ENCODE measurements at places on chromosomes 2 and 18.

DNA sequence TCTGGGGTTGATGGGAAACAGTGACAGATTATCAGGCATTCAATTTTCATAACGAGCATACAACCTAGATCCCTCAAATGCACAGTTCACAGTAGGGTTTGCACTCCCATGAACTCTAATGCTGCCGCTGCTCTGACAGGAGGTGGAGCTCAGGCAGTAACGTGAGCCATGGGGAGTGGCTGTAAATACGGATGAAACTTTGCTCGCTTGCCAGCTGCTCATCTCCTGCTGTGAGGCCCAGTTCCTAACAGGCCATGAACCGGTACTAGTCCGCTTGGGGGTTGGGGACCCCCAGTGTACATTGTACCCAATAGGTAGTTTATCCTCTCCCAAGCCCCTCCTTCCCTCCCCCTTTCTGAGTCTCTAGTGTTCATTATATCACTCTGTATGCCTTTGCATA lies 94.6 kb downstream of the PTH2R start:
- DNase-seq, result no peak

GRCh38 chr18:64164883-64165282 lies 16.0 kb upstream of the LINC00305 start:
- no peak for DNase-seq

- DNase-seq, result no peak
These were observed 1636.9 kb upstream of the ACVR2A start for GRCh38 chr2:146207901-146208300.

GRCh38 chr2:151624271-151624670 lies 110.0 kb downstream of the NEB start:
- no peak for DNase-seq

DNA sequence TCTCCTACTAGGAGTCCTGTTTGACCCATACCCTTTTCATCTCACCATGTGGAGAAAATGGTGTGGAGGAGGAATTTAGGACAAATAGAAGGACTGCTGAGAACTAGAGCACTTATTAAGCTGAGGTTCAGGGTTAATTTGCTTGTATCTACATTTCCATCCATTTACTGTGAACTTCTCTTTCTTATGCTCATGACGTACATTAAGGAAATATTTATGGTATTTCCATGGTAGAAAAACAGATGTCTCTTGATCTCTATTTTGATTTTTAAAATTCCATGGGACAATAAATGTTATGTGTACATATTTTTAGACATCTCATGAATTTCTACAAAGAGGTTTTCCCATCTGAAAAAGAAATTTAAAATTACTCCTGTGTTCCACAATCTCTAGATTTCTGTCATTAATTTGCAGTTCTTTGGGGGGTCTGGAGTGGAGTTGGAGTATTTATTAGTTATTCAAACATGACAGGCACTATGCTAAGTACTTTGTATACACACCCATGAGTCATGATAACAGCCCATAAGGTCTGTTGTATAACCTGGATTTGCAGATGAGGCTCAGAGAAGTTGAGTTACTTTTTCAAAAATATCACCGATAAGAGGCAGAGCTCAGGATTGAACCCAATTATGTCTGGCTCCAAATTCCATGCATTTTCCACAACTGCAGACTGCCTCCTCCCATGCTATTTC lies 112.6 kb downstream of the COPS8 start:
- DNase-seq, result no peak

DNA sequence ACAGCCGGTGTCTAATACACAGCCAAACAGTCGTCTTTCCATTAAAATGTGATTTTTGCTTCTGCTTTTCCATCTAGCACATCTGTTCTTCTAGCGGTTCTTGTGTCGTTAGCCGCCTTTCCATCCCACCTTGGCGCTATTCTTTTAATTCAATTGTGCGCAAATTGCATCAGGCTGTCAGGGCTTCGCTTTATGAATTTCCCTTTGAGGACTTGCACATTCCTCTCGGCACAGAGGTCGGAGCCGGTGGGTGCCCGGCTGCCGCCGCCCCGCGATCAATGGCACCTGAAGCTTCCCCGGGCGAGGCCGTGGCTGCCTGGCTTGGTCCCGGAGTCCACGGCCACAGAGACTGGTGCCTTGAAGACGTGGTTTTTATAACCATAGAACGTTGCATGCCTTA lies 33.9 kb upstream of the TSPYL6 start:
- no peak for DNase-seq

- DNase-seq, result no peak
These were observed 56.2 kb downstream of the REEP1 start for GRCh38 chr2:86281066-86281700.

DNA sequence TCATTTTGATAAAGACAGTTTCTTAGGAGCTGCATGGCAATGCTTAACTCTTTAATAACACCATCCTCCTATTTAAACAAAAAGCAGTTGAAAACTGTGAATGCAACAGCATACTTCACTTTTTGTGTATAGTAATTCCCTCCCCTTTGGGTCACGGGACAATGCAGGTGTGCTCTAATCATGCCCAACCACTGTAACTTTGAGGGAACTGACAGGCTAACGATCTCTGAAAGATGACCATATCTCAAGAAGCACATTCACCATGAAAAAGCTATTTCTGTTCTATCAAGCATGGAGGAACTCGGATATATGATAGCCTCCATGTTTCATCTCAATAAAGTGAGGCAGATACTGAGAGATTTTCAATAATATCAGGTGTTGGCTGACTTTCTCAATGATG lies 81.1 kb upstream of the CD226 start:
- DNase-seq, result no peak

GRCh38 chr2:208948073-208948472 lies 475.8 kb upstream of the MAP2 start:
- no peak for DNase-seq

- DNase-seq, result no peak
These were observed 33.0 kb downstream of the REEP1 start for GRCh38 chr2:86304416-86304815.

DNA sequence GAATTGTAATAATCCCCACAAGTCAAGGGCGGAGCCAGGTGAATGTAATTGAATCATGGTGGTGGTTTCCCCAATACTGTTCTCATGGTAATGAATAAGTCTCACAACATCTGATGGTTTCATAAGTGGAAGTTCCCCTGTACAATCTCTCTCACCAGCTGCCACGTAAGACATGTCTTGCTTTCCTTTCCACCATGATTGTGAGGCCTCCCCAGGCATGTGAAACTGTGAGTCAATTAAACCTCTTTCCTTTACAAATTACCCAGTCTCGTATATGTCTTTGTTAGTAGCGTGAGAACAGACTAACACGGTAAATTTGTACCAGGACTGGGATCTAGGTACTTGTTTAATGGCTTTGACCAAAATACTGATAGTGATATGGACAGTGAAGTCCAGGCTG lies 744.3 kb upstream of the REG3G start:
- DNase-seq, result no peak

DNA sequence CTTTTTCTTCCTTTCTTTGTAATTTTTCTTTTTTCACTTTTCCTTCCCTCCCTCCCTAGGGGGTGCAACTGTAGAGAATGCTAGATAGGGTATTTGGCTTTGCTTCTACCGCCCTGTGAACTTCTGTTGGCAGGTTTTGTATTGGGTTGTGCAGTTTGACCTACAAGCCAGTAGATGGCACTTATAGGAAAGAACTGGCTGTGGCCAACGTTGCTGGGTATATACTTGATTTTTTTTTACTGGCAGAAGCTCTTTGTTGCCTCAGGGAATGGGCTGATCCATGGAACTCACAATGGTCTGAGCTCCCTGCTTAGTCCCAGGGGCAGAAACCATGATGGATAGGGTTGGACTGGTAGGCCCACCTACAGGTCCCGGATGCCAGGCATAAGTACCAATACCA lies 1019.5 kb upstream of the LRRTM1 start:
- no peak for DNase-seq

DNA sequence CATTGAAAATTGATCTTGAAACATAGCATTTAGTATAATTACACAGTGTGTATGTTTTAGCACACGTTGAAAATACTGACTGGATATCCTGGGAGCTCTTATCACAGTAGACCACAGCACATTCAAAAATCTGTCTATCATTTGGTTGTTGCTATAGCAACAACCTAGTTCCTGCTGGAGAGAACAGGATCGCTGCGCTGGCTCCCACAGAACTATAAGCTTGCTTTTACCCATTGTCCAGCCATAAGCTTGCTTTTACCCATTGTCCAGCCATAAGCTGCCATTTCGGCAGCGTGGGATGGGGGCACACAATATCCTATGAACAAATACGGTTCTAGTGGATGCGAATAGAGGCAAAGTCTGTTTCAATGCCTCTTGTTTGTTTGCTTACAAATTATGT lies 70.4 kb upstream of the ST6GAL2 start:
- DNase-seq, result no peak

- DNase-seq, result no peak
These were observed 184.7 kb upstream of the PXDN start for GRCh38 chr2:1929001-1929400.

GRCh38 chr2:213057977-213058376 lies 93.4 kb downstream of the IKZF2 start:
- DNase-seq, result no peak

- DNase-seq, result no peak
These were observed 76.1 kb upstream of the ETAA1 start for GRCh38 chr2:67320861-67321587.

GRCh38 chr2:85598594-85599340 lies 3.2 kb downstream of the RNF181 start:
- no peak for DNase-seq

DNA sequence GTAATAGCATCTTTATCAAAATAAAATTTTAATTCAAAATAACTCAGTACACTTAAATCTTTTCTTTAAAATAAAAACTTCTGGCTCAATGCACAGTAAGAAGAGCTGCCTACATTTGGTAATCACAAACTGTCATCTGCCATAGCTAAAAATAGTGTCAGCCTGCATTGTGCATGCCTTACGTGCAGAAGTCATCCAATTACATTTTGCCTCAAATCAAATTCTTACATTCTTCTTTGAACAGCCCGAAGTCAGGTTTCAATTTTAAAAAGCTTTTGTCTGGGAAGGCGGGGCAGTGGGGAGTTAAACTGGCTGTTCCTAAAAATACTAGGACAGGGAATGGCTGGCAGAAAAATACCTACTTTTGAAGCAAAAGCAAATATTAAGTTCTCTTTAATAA lies 51.1 kb downstream of the RTN4 start:
- DNase-seq, result no peak

DNA sequence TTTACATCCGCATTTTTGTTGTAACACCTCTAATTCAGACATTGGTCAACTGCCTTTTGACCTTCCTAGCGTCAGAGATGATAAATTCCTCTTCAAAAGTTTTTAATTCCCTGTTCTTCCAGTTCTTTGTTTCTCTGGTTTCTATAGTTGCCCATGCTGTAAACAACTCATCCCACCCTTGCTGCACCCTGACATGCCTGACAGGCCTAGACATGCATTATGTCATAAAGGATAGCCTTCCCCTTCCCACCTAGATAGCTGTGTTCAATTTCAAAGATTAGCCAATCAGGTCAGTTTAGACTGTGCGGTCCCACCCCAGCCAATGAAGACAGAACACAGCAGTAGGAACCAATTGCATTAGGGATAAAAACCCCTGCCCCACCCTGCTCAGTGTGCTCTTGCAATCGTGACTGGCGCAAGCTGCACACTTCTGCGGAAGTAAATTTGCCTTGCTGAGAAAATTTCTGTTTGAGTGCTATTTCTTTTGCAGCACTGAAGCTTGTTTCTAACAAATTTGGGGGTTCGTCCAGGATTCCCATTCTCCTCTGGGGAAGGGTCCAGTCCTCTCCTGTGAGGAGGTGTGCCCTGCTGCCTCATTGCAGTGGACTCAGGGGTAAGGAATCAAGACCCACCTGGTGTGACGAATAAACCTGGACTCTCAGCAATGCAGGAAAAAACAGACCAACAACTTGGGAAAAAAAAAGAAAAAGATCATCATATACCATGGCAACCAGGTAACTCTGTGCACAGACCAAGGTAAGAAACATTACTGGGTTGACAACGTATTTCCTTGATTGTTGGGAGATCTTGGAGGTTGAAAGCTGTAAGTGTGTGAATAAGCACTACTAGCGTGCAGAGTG lies 9.1 kb upstream of the SAP130 start:
- DNase-seq, result no peak

GRCh38 chr2:97967931-97968627 lies 27.7 kb downstream of the TMEM131 start:
- no peak for DNase-seq

GRCh38 chr2:72090271-72090720 lies 57.4 kb downstream of the CYP26B1 start:
- no peak for DNase-seq

DNA sequence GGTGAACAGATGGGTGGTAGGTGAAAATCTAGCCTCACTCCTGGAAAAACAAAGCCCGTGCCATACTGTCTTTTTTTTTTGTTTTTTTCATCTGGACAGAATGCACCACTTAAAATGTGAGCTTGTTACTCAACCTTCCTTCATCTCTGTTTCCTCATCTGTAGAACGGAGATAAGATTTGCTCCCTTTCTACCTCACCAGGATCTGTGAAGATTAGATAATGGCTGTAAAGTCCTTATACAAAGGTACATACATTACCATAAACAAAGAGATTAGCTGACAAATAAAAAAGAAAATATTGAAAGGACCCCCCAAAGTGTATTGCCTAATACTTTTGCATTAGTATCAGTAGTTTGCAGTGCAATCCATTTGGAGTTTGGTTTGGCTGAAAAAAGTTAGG lies 75.4 kb upstream of the ZEB2 start:
- DNase-seq, result no peak

GRCh38 chr2:110702514-110703380 lies 24.9 kb upstream of the BUB1 start:
- no peak for DNase-seq

GRCh38 chr2:24766609-24767008 lies 26.6 kb downstream of the PTRHD1 start:
- DNase-seq, result no peak

DNA sequence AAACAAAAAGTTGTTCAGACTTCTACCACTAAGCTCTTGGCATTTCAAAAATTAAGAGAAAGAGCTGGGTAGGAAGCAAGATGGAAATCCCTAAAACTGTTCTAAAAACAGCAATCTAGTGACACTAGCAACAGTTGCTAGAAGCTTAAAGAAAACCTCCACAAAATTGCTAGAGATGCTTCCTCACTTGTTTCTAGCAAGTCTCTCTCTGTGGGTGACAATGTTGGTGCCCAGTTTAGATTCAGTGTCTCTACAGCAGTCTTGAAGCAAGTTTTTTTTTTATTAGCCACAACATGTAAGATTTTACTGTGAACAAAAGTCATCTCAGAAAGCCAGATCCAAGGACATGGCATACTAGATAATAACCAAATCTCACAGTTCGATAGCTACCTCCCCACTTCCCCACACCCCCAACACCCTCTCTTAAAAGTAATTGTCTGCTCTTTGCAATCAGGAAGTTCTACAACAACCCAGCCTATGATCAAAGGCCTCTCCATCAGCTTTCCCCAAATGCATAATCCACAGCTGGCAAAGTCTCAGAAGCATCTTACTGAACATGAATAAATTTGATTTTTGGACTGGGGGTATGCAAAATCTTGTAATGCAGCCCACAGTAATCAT lies 70.0 kb downstream of the ANKRD44 start:
- no peak for DNase-seq

- no peak for DNase-seq
These were observed 178.1 kb downstream of the NCKAP5 start for GRCh38 chr2:133390156-133390555.

- no peak for DNase-seq
These were observed 40.4 kb downstream of the SH2D6 start for GRCh38 chr2:85458601-85459563.
